ENCODE measurements at places on chromosomes 2 and 18.

- no peak for DNase-seq
These were observed 19.0 kb downstream of the INO80C start for GRCh38 chr18:35478520-35479435.

- peak; percentile 31 for DNase-seq
These were observed at the start of gene DSG2 for GRCh38 chr18:31497836-31498573. Gene DSG2 (plus strand): TSS chr18:31498177. CDS start chr18:31498252, 75 bp downstream.

DNA sequence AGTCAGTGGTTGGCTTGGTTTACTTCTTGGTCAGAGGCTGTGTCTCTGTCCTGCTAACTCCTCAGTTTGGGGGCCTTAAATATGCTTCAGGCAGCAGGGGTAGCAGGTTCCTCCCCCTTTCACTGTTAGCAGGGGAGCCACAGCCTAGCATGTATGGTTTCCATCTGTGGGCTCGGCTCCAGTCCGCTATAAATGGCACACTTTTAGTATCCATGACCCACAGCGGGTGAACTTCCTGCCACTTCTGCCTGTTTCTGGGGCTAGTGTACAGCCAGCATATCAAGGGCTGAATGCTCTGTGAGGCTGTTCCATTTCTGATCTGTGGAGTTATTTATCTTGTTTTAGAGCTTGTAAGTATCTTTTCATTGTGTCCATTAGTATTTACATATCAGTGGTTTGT is 58.3 kb downstream of the MRPL33 start:
- DNase-seq: no peak

- no peak for DNase-seq
These were observed 467.2 kb downstream of the SPAG16 start for GRCh38 chr2:213751446-213751845.

- no peak for DNase-seq
These were observed 13.7 kb upstream of the RALB start for GRCh38 chr2:120238728-120239487.

DNA sequence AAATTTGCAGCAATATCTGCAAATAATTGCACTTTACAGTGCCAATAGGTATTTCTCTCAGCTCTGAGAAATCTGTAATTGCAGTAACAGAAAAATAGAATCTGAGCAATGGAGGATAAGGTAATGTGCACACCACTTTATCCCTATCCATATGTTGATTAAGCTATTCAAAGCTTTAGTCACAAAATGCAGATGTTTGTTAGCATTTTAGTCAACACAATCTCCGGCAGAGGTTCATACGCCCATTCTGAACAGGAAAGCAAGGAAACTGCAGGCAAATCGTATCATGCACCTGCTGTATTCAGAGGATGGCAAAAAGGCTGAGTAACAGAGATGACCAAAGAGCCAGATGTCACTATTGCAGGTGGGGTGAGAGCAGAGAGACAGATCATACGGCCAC is 566.2 kb upstream of the CDH2 start:
- DNase-seq: no peak

DNA sequence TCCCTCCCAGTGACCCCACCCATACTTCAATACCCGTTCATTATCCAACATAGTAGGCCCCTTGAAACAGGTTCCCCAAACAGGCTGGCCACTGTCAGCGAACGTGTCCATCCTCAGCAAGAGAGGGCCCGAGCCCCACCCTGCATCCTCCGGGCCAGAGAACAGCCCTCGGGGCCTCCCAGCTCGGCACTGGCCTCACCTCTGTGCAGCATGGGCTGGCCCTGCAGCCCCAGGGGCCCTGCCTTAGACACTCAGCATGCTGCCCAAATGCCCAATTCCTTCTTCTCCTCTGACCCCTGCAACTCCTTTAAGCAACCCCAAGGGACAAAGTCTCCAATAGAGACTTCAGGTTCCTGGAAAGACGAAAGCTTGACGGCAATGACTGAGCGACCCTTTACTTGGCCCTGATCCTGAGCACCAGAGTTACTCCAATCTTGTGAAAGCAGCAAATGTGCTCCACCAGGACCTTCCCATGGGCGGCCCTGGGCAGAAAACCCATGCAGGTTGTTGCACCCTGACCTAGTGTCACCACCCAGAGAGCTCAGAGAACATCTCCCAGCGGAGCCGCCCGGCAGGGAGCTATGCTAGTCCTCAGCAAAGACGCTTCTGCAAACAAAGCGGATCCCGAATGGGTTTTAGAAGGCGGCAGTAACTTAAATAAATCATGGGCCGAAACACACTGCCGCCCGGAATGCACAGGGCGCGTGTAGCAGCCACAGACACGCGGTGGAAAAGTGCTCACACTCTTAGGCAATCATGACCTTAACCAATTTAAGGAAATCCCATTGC is 782 bp downstream of the COL6A3 start:
- no peak for DNase-seq

- DNase-seq: no peak
These were observed 49.7 kb downstream of the SEPTIN10 start for GRCh38 chr2:109563980-109564550.

DNA sequence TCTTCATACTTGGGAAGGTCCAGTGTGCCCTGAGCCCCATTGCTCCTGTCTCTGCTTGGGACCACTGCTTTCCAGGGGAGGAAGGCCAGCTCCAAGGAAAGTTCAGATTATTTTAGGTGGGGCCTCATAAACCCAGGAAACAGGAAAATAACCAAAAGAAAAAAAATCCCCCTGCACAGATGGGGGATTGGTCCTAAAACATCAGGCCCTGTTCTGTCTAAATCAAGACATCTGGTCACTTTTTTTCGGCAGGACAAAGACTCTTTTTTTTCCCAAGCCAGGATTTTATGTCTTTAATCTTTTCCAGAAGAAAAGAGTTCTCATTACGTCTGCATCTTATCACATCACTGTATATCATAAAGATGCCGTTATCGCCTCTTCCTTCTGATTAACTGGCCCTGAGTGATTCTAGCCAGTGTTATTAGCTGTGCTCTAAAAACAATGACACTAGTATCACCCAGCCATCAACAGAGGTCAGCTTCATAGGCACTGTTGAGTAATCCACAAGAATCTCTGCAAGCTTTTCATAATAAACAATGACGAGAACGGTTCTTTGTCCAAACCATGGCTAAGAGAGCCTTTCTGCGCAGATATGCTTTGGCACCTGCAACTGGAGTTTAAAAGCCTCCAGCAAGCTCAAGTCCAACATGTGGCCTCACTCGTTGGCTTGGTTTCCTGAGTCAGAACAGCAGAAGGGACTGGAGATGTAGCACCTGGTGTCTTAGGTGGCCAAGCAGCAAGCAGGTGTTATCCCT is 138.2 kb downstream of the VAPA start:
- no peak for DNase-seq

DNA sequence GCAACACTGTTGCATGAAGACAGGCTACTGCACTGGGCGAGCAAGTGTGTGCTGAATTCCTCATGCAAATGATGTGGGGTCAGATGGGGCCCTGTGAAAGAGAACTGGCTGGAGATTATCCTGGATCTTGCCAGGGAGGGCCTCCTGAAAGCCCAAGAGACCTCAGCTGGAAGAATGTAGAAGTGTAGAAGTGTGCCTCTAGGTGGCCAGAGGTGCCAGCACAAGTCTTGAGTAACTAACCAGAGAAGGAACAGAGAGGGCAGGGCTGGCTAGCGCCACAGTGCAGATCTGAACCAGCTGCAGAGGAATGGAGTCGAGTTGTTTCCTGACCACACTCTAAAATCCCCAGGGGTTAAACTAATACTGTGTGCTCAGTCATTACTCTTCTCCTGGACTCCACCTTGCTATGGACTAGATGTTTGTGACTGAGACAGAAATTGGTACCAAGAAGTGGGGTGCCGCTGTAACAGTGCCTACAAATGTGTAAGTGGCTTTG is 399.3 kb downstream of the LRATD1 start:
- DNase-seq: peak; percentile 8

- no peak for DNase-seq
These were observed 337.0 kb downstream of the MBD2 start for GRCh38 chr18:53887447-53887846.

- no peak for DNase-seq
These were observed 39.1 kb upstream of the STK39 start for GRCh38 chr2:168286535-168286934.

- no peak for DNase-seq
These were observed 102.2 kb upstream of the KCTD1 start for GRCh38 chr18:26650310-26651268.

DNA sequence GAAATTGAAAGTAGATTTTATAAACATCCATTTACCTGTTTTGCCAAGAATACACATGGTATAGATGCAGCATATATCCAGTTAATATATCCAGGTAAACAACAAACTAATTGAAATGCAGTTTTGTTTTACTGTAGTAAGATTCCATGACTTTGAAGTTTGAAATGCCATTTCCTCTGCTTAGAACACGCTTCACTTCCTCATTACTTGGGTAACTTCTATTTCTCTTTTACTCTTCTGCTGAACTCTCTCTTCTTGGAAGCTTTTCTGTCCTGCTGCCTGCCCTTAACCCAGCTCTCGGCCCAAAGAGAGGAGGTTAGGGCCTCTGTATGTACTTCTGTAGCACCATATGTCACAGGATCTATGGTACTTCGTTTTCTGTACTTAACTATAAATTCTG is 14.1 kb upstream of the IL1RL2 start:
- DNase-seq: no peak

GRCh38 chr18:48934723-48935432 is 15.9 kb downstream of the SMAD7 start:
- DNase-seq: no peak

All from GM19239 (cell line).